ENCODE measurements at places on chromosomes 11 and 22.
A peak's percentile ranks its signal among the peaks of the same experiment; 100 is the strongest.

DNA sequence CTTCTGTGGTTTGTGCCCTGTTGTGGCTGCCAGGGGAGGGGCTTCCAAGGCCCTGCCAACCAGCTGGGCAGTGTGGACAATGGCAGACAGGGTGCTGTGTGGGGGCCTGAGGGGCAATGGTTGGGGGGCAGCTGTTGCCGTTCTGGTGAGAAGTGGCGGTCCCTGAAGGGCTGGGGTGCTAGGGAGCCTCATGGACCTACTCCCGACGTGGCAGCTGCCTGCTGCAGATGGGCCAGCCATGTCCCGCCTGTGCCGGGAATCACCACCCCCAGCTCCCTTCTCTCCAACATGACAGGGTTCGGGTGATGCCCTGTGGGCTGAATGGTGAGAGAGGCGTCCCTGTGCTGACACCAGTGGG, 74.2 kb downstream of the KCNQ1 start:
- peak; percentile 13 for DNase-seq

GRCh38 chr11:70895366-70895670, 357.1 kb downstream of the SHANK2 start:
- no peak for DNase-seq

DNA sequence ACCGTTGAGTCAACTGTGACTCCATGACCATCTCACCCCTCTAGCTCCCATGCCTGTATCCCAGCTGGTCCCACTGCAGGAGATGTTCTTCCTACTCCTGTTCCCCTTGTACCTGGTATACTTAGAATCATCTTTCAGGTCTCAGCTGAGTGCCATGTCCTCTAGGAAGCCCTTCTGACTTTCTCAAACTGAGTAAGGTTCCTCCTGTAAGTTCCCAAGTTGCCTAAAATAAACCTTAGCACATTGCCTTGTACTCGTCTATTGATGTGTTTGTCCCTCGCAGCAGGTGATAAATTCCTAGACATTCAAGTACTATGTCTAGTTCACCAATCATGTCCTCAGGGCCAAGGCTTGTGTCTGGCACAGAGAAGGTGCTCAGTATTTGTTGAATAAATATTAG, 18.4 kb upstream of the ASCC2 start:
- DNase-seq = no peak

- DNase-seq = no peak
These were observed 9.0 kb downstream of the FAM118A start for GRCh38 chr22:45318558-45319323.

DNA sequence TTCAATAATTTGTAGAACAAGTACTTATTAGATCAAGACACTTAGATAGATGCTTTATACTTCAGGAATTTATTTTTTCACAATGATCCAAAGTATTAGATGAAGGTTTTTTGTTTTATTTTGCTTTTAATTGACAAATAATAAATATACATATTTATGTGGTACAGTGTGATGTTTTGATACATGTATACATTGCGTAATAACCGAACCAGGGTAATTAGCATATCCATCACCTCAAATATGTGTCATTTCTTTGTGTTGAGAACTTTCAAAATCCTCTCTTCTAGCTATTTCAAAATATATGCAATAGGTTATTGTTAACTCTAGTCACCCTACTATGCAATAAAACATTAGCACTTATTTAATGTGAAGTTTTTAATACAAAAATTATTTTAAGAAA, 21.4 kb downstream of the TRIM5 start:
- no peak for DNase-seq

Data from stomach (tissue), 19 donors.